Fibroblast of upper back skin (primary cell): ENCODE measurements at places on chromosomes 12 and 14.

- no peak for DNase-seq
Measured at GRCh38 chr14:67527756-67528155, 5.3 kb upstream of the PLEKHH1 start.

GRCh38 chr14:96637521-96637920, 135.3 kb downstream of the PAPOLA start:
- DNase-seq: no peak

DNA sequence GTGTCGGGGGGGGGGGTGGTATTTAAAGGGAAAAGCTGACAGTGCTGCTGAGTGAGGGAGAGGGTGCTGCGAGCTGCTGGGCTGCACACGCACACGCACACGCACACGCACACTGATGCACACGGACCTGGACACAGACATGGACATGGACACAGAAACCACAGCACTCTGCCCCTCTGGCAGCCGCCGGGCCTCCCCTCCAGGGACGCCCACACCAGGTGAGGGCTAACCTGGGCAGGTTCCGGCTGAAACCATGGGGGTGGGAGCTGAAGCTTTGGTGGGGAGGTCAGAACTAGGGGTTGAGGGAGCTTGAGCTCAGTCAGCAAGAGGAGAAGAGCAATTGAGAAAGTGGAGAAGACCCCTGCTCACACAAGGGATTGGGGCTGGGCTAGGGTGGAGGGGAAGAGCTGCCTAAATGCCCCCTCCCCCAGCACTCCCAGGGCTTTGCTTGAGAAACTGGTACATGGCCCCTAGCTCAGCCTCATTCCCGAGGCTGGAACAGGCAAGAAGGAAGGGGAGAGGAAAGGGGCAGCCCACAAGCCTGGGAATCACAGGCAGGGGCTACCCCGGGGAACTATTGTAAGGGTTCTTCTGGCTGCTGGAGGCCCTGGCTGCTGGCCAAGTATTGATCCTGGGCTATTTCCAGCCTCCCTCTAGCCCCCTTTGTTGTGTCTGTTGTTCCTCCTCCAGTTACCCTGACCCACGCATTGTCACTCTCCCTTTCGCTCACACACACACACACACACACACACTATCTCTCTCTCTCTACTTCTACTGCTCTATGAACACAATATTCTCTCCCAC, at the start of gene REM2:
REM2 (plus strand) TSS at position 50 of the 804 bp plus-strand sequence; CDS start at position 116, 66 bp downstream.
- DNase-seq: no peak

DNA sequence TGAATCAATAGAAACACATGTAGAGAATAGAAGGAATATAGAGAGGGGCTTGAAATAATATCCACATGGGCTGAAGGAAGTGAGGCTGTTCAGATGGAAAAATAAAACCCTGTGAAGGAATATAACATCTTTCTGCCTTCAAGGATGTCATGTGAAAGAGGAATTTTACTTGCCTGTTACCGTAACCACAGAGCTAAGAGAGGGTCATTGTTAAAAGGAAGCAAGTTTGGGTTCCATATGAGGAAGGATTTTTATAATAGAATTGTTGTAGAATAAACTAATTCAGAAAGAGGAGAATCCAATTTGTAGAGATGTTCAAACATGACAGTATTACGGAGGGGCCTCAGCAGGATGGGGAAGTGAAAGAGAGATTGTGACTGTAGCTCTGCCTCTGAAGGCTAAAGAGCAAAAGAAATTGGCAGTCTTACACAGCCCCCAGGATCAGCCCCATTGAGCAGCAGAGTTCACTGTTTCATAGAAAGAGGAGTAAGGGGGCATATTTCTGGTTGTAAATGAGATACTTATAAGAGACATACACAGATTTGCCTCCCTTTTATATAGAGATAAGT, 41.8 kb upstream of the PTPRR start:
- DNase-seq: no peak

DNA sequence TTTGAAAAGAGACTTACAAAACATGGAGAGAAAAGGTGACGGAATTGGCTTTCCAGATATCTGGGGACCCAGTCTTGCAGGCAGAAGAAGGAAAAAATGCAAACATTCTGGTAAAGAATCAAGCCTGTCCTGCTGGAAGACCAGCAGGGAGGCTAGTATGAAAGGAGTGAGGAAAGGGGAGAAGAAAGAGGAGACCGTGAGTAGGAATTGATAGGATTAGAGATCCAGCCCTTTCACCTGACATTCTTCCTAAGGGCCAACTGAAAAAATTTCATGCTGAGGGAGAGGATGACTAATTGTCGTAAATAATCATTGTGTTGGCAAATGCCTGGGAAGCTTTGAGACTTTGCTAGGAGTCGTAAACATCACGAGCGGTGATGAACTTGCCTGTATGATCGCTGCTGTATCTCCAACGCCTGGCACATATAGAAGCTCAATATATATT, 12.1 kb downstream of the BHLHE41 start:
- no peak for DNase-seq
